ENCODE measurements at places on chromosomes 1 and 21.

- no peak for DNase-seq
Measured at GRCh38 chr1:171257607-171258076, 9.3 kb downstream of the FMO1 start.

- no peak for DNase-seq
Measured at GRCh38 chr1:25811384-25812082, 8.2 kb upstream of the MTFR1L start.

GRCh38 chr1:25610822-25611630, 5.6 kb upstream of the MAN1C1 start:
- no peak for DNase-seq

GRCh38 chr1:245788269-245788668, 633.5 kb downstream of the KIF26B start:
- no peak for DNase-seq

GRCh38 chr1:225733254-225733653, 44.4 kb upstream of the SRP9 start:
- DNase-seq: no peak

DNA sequence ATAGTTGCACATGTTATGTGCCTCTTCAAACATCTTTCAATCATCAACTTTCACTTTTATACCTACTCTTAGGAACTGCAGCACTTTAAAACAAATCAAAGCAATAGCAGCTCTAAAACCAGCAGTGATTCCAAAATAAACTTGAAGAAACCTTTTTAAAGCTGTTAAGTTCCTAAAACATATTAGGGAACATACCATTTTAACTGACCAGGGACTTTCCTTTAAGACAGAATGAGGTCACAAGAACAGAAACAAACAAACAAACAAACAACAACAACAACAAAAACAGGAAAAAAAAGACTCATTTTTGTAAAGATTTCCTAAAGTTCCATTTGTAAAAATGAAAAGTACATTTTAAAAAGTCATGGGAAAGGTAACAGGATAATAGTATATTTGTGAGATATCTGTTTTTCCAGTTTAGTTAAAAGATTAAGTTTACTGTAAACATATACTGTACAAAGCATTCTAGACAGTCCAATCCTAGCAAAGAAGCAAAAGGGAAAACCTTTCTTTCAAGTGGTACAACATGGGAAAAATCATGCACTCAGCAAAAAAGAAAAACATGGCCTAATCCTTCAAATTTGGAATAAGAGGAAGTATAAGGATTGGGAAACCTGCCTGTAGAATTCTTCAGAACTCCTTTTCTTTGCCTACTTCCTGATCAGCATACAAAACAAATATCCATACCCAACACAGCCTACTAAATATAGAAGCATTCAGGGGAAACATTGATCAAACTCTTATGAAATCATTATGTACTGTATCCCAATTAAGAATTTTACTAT, 45.5 kb downstream of the EPS15 start:
- DNase-seq: no peak

DNA sequence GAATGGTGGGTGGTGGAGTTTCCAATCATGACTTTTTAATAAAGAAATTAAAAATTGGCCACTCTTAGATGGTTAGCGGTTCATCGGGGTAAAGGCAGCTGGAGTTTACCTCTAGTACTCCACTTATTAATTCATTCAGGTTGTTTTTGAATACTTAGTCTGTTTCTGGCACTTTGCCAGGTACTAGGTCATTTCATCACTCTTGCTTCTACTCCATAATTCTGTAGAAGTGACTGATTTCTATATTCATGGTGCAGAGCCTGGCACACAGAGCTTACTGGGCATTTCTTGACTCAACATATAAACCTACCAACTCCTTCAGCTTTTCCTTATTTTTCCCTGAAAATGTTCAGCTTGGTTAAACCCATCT, 31.5 kb downstream of the FOXD2 start:
- no peak for DNase-seq

DNA sequence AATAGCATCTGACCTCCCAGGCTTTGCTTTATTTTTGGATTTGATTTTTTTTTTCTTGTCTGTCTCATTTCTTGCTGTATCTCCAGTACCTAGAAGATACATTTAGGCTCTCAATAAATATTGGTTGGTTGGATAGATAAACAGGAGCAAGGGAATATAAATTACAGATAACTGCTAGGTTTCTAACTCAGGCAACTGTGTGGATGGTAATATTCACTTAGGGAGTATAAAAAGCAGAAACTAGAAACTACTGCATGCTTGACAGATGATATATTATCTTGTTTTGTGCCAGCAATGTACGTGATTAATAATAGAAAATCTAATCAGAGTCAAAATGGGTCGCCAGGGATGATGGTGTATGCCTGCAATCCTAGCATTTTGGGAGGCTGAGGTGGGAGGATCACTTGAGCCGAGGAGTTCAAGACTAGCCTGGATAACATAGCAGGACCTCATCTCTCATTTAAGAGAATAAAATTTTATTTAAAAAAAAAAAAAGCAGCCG, 31.0 kb upstream of the TARS2 start:
- DNase-seq: no peak

GRCh38 chr21:41749286-41749685, 17.6 kb downstream of the RIPK4 start:
- peak; percentile 4 for DNase-seq

DNA sequence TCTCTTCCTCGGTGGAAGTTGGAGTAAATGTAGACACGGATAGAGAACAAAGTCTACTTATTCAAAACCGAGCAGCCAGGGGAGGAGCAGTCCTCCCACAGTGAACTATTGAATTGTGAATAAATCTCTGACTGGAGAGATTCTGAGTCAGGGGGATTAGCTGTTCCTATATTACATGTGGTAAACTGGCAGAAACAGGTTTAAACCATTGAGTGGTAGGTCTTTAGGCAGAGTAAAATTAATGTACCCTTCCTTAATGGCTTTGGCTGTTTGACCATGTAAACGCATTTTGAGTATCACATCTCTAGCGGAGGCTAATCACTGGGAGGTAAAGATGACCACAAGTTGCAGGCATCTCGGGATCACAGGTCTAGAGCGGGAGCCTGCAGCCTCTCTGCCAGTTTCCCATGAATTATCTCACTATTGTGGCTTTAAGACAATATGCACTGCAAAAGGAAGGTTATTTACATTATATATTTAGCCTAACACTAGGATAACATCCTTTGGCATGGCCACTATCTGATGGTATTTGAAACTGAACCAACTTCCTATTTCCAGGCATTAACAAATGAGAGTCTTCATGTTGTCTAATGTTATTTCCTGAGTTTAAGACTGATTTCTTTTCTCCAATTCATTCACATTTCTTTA, 7.9 kb upstream of the DISC1 start:
- DNase-seq: no peak

GRCh38 chr1:22143065-22144033, at the start of gene WNT4:
TSS of gene WNT4 (minus strand) at chr1:22143097. CDS start at chr1:22142922, 175 bp downstream.
- peak; percentile 68 for DNase-seq

DNA sequence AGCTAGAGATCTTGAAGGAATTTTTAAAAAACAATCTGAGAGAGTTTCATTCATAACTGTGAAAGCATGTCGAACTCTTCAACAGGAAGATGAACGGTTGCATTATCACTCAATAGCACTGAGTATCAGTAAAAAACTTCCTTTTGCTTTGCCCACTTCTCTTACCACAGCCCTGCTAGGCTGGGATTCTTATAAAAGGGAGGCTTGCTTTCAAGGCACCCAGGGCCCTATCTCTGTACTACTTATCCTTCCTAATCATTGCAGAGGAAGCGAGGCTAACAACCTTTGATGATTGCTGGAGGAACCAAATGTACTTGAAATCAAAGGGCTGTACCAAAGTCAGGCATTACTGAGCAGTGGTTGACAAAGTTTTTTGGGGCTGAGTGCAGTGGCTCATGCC, 71.2 kb downstream of the SNRPE start:
- no peak for DNase-seq

DNA sequence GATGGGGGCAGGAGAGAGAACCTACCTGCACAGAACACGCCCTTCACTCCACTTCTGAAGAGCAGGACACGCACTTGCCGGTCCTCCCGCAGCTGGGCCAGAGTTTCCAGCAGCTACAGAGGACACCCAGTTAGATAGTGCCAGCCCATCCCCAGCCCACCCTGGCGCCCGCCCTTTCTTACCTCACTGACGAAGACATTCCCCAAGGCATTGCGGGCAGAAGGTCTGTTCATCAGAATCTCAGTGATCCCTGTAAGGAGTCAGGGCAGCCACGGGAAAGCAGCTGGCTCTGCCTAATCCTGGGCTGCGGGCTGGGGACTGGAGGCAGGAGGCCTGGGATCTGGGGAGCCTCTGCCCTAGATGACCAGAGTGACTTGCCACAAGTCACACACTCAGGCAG, 10.0 kb downstream of the ECHDC2 start:
- DNase-seq: no peak

DNA sequence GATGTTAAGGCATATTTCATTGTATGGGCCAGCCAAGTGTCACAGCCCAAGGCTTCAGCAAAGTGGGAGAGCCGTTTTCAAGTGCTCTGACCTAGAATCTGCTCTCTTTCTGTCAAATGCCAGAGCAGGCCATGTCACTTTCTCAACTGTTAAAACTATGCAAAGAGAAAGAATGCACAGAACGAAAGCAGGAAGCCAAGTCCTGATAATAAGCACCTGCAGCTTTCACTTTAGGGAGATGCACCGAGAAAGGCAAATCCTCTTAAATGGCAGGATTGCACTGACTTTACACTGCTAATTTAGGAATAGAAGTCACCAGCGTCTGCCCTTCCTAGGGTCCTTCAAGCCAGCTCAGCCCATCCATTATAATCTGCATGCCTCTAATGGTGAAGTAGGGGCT, 49.2 kb upstream of the NTPCR start:
- no peak for DNase-seq

GRCh38 chr1:6171548-6172124, 8.5 kb downstream of the CHD5 start:
- no peak for DNase-seq

GRCh38 chr1:202649553-202650392, 60.5 kb downstream of the SYT2 start:
- no peak for DNase-seq

All from Peyer's patch (tissue), 4 donors.